Suppressor macrophage (primary cell): ENCODE measurements at places on chromosomes 13 and 19.

GRCh38 chr19:49801966-49802661, 11.0 kb downstream of the FUZ start:
- DNase-seq = no peak

DNA sequence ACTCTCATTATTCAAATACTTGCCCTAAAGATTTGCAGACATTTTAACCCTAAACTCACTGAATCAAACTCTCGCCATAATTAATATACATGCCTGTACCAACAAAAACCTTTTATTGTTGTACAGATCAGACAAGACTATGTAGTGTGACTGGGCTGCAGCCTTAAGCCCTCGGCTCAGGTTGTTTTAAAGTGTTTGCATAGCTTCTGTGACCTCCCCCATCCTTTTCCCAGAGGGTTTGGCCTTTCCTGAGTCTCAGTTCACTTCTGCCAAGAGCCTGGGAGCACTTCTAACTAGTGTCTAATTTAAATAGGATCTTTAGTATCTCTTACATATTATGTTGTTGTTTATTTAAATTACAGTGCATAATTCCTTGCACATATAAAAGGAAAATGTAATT, 158.2 kb downstream of the HS6ST3 start:
- DNase-seq = no peak

- no peak for DNase-seq
Observed at GRCh38 chr13:27133889-27134288, 37.7 kb downstream of the USP12 start.

DNA sequence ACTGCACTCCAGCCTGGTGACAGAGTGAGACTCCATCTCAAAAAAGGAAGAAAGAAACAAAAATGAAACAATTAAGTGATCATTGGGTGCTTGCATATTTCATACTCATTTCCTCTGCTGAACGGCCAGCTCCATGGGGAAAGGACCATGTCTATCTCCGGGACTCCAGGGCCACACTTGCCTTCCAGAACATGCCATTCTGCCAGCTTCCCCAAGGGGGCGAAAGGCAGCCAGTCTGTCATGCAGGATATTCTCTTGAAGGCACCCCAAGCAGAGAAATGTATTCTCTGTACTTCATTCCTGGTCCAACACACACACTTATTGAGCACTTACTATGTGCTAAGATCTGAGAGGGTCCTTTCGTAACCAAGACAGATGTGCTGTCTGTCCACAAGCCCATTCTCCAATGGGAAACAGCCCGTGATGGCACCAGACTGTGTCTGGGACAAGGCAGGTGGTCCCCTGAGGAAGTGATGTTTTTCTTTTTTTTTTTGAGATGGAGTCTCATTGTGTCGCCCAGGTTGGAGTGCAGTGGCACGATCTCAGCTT, 10.2 kb upstream of the CARM1 start:
- DNase-seq = peak; percentile 75

DNA sequence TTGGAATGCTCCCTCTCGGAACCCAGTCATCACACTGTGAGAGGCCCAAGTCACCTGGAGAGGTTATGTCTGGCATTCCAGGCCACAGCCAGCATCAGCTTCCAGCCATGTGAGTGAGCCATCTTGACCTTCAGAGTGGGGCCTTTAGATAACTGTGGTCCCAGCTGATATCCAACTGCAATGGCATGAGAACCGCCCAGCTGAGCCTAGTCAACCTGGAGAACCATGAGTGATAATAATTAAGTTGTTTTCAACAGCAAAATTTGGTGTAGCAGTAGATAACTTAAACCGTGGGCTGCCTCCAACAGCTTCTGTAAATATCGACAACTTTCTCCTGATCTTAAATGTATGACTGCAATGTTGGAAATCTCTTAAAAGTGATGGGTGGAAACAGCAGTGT, 24.6 kb downstream of the DYRK1B start:
- DNase-seq = no peak

DNA sequence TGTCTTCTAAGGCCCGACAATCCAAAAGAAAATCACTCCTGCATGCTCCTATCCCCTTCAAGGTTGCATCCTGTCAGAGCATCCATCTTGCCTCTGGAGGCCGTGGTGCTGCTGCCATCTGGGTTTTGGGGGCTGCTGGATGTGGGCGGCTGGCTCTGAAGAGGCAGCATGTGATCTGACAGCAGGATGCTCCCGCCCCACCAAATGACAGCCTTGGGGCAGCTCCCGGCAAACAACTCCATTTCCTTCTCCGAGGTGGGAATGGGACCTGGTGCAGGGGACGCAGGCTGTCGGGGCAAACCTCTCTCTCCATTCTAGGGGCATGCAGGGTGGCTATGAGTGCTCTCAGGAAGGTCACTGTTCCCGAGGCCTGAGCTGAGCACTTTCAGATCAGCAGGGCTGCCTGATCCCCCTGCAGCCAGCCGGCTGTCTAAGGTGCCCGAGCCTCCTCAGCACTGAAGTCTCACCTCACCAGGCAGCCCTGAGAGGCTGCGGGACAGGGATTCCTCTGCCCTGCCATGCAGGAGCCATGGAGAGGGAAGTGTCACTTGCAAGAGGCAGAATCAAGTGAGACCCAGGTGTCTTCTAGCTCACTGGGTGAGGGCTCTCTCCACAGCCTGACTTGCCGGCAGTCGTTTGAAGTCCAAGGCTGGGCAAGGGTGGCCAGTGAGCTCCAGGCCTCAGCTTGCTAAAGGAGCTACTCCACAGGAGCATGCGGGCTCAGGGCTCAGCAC, 28.8 kb downstream of the TSSK6 start:
- DNase-seq = no peak

- peak; percentile 41 for DNase-seq
Observed at GRCh38 chr19:4575267-4576015, 16.0 kb upstream of the SEMA6B start.
